Amygdala (tissue), 56 donors: ENCODE measurements at places on chromosomes 2 and 18.
A peak's percentile ranks its signal among the peaks of the same experiment; 100 is the strongest.

DNA sequence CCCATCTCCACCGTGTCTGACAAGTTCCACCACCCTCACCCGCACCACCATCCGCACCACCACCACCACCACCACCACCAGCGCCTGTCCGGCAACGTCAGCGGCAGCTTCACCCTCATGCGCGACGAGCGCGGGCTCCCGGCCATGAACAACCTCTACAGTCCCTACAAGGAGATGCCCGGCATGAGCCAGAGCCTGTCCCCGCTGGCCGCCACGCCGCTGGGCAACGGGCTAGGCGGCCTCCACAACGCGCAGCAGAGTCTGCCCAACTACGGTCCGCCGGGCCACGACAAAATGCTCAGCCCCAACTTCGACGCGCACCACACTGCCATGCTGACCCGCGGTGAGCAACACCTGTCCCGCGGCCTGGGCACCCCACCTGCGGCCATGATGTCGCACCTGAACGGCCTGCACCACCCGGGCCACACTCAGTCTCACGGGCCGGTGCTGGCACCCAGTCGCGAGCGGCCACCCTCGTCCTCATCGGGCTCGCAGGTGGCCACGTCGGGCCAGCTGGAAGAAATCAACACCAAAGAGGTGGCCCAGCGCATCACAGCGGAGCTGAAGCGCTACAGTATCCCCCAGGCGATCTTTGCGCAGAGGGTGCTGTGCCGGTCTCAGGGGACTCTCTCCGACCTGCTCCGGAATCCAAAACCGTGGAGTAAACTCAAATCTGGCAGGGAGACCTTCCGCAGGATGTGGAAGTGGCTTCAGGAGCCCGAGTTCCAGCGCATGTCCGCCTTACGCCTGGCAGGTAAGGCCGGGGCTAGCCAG is 1.2 kb downstream of the ONECUT2 start:
- DNase-seq = no peak

DNA sequence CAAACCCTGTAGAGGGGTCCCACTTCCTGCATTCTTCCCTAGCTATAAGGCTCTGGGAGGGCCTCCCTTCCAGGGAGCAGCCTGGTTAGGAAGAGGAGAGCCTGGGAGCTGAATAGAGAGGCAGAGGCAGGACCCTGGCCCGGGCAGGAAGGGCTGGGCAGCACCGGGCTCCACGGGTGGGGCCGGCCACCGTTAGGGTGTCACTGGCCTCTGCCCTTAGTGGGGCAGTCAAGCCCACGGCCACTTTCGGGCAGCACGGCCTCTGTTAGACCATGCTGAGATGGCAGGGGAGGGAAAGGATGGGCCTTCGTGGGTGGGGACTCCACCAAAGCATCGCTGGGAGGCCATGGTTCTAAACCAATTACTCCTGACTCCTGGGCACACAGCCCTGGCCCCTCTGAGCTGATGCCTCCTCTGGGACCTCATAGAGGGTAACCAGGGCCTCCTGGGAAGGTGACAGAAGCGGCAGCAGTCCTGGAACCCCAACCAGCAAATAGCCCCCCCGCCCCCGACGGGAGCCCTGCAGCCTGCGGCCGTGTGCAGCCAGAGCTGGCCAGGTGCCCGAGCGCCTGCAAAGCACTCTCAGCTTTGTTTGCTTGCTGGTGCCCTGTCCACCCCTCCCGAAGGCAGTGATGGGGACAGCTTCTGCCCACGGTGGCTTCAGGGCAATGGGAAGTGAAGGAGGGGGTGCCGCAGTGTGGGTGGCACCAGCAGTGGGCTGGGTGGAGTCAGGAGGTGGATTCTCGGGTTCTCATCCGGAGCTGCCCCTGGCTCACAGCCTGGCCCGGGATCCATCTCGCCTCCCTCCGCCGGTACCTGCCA is 16.3 kb upstream of the HPCAL1 start:
- DNase-seq = no peak

- DNase-seq = no peak
Observed at GRCh38 chr2:168841445-168841844, 39.0 kb downstream of the NOSTRIN start.

- DNase-seq = no peak
Observed at GRCh38 chr2:208799397-208799796, 392.8 kb downstream of the PTH2R start.

GRCh38 chr2:100670232-100670631 is 107.4 kb downstream of the PDCL3 start:
- DNase-seq = no peak

DNA sequence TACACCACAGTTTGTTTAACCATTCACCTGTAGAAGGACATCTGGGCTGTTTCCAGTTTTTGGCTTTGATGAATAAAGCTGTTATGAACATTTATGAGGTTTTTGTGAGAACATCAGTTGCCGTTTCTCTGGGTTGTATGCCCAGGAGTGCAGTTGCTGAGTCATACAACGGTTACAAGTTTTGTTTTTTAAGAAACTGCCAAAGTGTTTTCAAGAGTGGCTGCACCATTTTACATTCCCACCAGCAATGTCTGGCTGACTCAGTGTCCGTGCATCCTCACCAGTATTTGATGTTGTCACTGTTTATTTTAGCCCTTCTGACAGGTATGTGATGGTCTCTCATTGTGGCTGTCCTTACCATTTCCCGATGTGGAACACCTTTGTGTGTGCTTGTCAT is 48.0 kb upstream of the GPR17 start:
- DNase-seq = no peak

DNA sequence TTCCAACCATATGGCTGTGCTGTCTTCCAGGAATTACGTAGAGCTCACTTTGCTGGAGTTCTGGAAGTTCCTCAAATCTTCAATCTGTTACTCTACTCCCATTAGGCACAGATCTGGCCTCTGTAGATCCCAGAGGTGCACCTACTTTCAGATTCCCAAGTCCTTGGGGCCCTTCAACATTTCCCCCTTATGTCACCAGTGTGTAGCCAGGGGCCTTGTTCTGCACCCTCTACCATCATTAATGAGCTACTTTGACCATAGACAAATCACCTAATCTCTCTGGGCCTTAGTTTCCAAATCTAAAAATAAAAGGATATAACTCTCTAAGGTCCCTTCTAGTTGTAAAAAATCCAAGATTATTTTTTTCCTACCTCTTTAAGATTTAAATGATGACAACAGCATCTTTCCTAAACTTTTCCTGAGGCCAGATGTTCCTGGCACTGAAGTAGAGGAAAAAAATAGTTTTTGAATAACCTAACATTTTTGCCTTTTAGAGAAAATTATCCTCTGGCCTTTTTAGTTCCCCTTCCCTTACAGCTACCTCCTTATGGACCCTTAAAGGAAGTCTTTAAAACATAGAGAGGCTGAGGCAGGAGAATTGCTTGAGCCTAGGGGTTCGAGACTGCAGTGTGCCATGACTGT is 31.0 kb upstream of the WIPF1 start:
- DNase-seq = no peak

DNA sequence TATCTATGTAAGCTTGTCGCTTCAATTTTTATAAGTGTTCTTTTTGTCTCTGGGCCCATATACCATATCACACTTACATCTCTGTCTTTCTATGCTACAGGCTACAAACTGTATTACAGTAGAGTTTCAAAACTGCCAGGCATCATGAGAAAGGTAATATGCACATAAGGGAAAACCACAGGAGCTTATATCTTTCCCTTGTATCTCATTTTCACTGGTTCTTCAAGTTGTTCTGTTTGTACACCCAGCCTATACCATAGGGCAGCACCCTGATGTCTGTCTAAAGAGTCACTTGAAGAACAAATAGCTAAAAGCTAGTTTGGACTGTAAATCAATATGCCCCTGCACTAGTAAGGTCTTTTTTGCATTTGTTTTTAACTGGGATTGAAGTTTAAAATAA is 366.7 kb downstream of the FIGN start:
- DNase-seq = no peak

DNA sequence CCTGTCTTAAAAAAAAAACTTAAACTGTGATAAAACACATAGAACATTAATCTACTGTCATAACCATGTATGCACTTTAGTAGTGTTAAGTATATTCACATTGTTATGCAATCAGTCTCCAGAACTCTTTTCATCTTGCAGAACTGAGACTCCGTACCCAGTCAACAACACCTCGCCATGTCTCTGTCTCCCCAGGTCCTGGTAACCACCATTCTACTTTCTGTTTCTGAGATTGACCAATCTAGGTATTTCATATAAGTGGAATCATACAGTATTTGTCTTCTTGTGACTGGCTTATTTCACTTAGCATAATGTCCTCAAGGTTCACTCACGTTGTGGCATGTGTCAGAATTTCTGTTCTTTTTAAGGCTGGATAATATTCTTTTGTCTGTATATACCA is 290.8 kb upstream of the CXCR4 start:
- no peak for DNase-seq

DNA sequence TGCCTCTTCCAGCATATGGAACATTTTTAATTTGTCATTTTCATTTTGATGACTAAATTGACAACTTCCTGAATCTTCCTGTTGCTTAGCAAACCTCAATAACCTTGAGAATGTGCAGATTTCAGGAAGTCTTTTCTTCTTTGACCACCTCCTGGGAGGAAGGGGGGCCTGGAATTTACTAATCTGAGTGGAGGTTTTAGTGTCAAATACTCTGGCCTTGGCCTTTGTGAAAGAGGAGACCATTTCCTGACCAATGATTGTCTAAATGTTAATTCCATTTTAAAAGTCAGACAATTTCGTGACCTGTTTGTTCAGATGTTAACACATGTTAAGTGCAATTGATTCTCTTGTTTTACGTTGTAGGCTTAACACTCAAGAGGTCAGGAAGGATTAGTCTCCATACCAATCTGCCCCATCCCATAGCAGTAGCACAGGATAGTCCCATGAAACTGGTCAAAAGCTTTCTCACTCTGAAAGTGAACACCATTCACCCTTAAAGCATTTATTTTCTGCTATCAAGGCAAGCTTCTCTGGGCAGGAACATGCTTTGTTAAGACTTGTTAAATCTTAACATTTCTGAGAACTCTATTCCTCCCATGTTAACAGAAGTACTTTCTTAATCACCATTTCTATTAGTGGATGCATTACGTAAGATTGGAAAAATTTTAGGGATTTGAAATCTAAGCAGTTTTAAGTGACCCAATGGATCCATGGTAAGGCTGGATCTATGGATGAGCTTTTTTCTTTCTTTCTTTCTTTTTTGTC is 219.6 kb downstream of the RND3 start:
- no peak for DNase-seq

GRCh38 chr2:233530381-233530780 is 36.2 kb downstream of the USP40 start:
- no peak for DNase-seq

GRCh38 chr2:25252291-25253152 is 84.1 kb upstream of the POMC start:
- DNase-seq = no peak

DNA sequence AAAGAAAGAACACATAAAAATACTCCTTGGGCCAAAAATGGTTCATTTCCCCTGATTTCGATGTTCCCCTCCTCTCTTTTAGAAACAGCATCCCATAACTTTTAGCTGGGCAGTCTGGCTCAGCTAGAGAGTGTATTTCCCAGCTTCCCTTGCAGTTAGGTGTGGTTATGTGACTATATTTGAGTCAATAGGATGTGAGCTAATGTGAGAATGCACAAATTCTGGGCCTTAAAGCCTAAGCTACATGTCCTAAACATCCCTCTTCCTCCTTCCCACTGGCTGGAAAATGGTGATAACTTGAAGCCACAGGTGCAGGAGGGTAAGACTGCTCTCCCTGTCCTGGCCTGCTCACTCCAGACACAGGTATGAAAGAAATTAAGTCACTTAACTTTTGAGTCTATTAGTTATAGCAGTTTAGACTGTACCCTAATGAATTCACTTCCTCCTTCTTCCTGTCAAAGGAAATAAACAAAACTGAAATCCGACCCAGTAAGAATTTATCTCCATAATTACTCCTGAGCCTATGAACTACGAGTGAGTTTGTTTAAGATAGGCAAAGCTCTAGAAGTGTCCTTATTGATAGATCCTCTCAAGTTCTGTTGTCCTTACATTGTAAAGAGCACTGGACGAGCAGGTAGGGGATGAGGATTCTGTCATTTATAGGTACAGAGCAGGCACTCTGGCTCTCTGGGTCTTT is 177.6 kb downstream of the MTX2 start:
- DNase-seq = no peak

GRCh38 chr2:218291318-218292047 is 820 bp downstream of the TMBIM1 start:
- peak; percentile 52 for DNase-seq

DNA sequence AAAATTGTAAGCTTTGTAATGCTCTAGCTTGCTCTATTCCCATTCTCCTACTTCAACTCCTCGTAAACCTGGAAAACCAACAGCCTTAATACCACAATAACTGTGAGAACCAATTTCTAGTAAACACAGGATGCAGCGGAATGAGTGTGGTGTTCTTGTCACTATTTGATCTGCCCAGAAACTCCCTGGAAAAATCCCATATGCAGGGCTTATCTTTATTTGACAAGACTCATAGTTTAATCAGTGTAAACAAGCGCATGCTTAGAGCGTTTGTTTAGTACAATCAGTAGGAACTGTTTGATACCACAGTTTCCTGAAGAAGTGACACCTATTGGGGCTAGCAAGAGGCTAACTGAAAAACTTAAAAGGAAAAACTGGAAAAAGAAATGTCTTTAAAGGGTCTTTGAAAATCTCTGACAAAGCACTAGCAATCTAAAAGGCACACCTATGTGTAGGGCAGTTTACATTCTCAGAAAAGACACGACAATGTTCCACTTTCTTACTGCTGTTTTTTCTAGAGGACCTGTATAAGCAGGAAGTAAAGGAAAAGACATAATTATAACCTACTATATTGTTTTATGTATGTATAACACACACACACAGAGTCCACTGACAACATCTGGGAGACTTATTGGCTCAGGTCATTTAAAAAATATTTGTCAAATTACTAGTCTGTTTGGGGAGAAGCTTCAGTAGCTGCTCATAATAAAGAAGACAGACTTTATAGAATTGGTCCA is 241.4 kb upstream of the KLHL14 start:
- DNase-seq = no peak

DNA sequence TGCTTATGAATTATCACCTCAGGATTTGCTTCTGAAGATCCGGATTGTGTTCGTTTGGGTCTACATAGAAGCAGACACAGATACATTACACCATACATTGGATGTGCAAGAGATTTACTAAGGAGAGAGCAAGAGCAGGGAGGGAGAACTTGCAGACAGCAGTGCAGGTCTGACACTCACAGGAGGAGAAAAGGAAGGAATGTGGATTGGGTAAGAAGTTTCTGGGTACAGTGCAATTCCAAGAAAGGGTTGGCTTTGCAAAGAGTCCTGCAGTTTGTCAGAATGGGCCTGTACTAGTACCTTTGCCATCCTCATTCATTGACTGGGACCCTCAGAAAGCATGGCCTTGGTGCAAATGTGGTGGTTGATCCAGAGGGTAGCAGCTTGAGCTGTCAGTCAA is 4.8 kb upstream of the THOC1 start:
- no peak for DNase-seq

DNA sequence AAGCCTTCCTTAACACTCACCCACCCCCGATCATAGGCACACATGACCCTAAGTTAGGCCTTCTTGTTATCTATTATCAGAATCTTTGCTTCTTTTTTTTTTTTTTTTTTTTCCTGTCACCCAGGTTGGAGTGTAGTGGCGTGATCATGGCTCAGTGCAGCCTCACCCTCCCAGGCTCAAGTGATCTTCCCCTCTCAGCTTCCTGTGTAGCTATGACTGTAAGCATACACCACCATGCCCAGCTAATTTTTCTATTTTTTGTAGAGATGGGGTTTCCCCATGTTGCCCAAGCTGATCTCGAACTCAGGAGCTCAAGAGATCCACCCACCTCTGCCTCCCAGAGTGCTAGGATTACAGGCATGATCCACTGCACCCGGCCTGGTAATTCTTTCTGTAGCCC is 328.7 kb downstream of the NR4A2 start:
- DNase-seq = no peak
